CD4-positive, alpha-beta T cell (primary cell): ENCODE measurements at places on chromosomes 2 and 18.

GRCh38 chr2:193331676-193332075 lies 1136.9 kb upstream of the TMEFF2 start:
- no peak for DNase-seq

DNA sequence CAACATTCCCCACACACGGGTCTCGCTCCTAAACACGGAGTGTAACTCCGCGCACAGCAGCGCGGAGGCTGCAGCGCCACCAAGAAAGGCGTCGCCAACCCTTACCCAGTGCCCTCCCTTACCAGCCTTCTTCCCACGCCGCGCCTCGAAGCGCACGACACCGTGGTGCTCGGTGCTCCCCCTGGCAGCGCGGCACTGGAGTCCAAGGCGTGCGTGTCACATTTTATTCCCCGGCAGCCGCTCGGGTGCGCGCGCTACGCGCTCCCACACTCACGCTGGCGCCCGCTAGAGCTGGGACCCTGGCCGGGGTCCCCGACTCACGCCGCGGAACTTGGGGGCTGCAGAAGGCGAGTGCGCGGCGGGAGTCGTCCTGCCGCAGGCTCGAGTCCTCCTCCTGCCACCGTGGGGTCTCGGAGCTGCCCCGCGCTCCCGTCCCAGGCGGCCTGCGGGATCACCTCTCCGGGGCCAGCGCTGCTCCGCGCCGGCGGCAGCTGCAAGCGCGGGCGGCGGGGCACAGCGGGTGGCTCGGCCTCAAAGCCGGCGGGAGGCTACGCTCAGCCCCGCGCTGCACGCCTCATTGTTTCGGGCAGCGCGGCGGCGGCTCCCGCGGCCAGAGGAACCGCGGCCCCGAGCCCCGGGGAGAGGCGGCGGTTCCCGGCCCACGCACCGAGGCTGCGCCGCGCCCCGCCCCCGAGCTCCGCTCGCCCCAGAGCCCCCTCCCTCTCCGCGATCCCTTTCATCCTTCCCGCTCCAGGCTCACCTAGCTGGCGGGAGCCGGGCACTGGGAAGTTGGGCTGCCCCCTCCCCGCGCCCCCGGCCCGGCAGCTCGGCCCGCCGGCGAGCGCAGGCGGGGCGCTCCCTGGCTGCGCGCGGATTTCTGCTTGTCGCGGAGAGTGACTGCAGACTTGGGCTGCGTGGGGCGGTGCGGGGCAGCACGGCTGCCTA lies at the start of gene ST6GAL2:
ST6GAL2 (minus strand) TSS at position 197 of the 945 bp plus-strand sequence. CDS start 42,190 bp downstream, outside the sequence.
- no peak for DNase-seq

GRCh38 chr2:156399224-156399949 lies 36.8 kb upstream of the GPD2 start:
- DNase-seq: no peak

- no peak for DNase-seq
Observed at GRCh38 chr2:138267902-138268254, 233.7 kb upstream of the SPOPL start.

- DNase-seq: no peak
Observed at GRCh38 chr2:186641132-186641806, 51.4 kb downstream of the ITGAV start.

- no peak for DNase-seq
Observed at GRCh38 chr2:145741181-145741580, 1221.3 kb upstream of the ZEB2 start.

DNA sequence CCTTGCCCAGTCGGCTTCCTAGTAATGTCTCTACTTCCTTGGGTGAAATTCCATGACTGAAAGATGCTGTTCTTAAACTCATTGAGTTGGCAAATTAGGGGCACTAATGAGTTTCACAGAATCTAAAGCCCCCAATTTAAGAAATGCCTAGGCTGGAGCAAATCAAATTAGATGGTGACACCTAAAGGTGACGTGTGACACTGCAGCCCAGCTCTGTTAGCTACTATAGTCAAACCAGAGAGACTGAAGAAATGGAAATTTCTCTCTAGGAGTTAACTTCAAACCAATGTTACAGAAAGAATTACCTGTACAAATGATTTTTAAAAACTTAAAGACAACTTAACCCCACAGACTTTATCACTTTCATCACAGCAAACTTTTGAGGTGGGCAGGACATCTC lies 37.2 kb downstream of the LCT start:
- DNase-seq: no peak

DNA sequence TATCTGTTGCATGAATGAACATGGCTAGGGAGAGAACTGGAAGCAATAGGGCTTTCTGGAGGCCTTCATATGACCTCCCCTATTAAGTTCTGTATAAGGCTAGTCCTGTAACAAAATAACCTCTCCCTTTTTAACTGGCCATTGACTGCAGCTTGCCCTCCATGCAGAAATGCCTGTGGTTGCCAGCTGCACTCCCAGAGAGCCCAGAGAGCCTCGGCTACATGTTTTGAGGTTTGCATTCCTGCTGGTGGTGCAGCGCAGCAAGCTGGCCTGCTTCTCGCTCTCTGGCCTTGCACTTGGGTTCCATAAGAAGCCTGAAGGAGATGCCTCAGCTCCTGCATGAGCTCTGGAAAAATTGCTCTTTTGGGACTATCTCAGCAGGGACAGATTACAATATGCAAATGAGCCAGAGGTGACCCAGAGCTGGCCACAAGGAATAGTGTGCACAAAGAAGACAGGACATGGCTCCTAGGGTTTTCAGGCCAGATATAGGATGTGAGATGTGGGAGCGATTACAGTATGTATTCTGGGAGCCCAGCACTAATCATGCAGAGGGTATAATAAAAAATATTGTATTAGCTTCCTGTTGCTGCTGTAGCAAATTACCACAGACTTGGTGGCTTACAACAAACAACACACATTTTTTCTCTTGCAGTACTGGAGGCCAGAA lies 186.7 kb downstream of the INSIG2 start:
- no peak for DNase-seq

DNA sequence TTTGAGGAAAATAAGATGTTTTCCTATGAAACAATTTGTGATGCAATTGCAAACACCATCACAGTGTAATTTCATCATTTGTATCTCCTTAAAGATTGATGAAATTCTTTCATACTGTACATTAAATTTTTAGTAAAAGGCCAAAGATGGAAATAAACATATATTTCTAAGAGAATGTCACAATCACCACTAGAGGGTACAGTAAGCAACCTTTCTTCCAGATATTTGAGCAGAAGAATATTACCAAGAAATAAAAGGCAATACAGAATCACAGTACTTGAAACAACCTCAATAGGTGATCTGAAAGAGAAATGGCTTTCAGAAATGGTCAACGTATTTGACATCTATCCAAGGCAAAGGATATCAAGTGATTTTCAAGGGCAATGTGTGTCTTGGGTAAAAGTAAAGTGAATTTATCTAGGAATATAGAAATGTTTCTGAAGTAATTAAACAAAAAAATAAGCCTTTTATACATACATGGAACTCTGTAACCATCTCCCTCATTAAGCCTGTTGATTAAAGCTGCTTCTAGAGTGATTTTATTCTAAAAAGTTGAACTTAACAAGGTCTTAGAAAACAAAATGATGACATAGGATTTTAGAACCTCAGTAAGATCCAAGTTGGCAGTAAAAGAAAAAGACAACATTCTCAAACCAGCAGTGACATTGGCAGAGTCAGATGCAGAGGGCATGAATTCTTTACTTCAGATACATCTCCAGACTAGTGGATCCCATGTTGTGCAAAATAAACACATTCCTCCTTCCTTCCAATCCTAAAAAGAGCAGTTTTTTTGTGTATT lies 90.3 kb upstream of the SESTD1 start:
- no peak for DNase-seq

DNA sequence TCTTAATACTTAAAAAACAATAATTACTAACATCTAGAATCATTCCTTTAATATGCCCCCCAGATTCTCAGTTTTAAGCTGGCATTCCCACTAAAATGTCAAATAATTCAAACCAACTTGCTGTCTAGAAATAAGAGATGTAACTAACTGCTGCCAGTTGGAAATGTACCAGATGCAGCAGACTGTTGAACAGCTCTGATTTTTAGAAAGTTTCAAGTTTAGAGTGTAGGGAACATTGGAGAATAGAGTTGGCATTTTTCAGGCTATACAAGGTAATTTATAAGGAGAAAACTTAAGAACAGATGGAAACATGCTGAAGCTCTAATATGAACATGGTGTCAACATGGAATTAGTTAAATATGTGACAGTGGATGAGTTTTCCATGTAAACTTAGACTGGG lies 101.4 kb downstream of the PTRHD1 start:
- DNase-seq: no peak

GRCh38 chr2:172887280-172887679 lies 151.6 kb downstream of the RAPGEF4 start:
- DNase-seq: no peak

DNA sequence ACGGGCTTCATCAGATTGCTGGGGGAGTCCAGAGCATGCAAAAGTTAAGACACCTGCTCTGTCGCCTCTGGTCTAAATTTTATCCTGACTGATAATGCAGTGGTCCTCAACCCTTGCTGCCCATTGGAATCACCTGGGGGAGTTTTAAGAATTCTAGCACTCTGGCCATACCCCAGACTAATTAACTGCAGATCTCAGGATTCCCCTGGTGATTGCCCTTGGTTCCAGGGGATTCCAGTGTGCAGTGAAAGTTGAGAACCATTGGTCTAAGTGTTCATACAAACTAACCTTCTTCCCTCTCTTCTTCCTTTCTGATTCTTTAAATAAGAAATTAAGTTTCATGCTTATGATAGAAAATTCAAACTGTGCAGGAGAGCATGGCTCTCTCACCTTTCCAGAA lies 105.7 kb upstream of the MGAT5 start:
- no peak for DNase-seq

DNA sequence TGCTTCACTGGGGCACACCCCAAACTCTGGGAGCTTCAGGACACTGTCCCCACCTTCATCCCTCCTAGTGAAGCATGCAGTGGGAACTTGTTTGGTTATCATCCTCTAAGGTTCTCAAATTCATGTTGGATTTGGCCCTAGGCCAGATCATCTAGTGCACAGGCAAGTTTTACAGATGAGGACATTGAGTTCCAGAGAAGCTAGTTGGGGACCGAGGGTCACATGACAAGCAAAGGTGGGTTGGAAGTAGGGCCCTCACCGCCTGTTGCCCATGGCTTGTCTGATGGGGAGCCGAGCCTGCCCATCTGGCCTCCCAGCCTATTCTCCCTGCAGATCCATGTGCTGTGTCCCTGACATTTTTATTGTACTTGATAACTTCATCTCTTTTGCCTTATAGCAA lies 2.8 kb downstream of the PRKCE start:
- DNase-seq: no peak

DNA sequence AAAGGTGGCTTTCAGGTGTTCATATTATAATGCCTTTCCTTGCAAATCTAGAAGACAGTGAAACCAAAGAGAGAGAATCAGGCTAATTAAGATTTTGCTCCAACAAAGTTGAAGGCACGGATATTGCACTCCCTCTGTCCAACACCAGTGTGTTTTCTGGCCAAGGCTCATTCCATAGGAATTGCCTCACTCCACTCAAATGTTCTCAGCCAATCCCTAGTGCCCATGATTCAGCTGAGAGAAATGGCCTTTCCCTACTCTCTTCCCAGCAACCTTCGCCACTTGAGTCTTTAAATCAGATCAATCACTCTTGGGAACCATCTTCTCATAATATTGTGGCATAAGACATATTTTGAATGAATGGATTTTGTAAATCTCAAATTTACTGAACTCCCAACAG lies 768.2 kb upstream of the ACVR2A start:
- no peak for DNase-seq

GRCh38 chr2:135411646-135412045 lies 119.4 kb downstream of the ZRANB3 start:
- no peak for DNase-seq

GRCh38 chr2:48292393-48292792 lies 237.6 kb upstream of the STON1 start:
- DNase-seq: no peak
